A549 treated with DMSO at 1 μM for 4 hours (cell line): ENCODE measurements at places on chromosomes 2 and 18. TPM values are rescaled to one million over a fixed set of nuclear protein-coding genes. Genes with fewer than 3 reads are reported as not detected.

PDE11A gene
- total RNA-seq, result 0.21 to 0.99 TPM (median 0.40 TPM) in 5 replicates

DSG1 gene
- total RNA-seq, result not detected in 5 replicates

C2orf78 gene
- not detected in 5 replicates for total RNA-seq

FLACC1 gene
- 0.14 to 0.45 TPM in 2 of 5 replicates, not detected in the others for total RNA-seq

KCNF1 gene
- total RNA-seq, result 28.3 to 46.3 TPM (median 36.5 TPM) in 5 replicates

VWC2L gene
- not detected in 5 replicates for total RNA-seq

AMER3 gene
- not detected in 5 replicates for total RNA-seq

EVX2 gene
- not detected in 5 replicates for total RNA-seq

RGPD6 gene
- total RNA-seq, result 7.4 to 14.8 TPM (median 11.0 TPM) in 5 replicates

KIF1A gene
- total RNA-seq, result 0.62 to 0.84 TPM (median 0.78 TPM) in 5 replicates

LYG1 gene
- total RNA-seq, result 0.49 to 2.6 TPM (median 1.6 TPM) in 5 replicates

AFF3 gene
- 0.02 to 0.10 TPM (median 0.08 TPM) in 5 replicates for total RNA-seq

GALNT14 gene
- 45.1 to 52.5 TPM (median 49.1 TPM) in 5 replicates for total RNA-seq

GPR45 gene
- not detected in 5 replicates for total RNA-seq

PCARE gene
- total RNA-seq, result not detected in 5 replicates

AAMP gene
- total RNA-seq, result 109 to 189 TPM (median 121 TPM) in 5 replicates

DES gene
- total RNA-seq, result 0.08 to 0.09 TPM in 2 of 5 replicates, not detected in the others

PTPRN gene
- total RNA-seq, result 1.3 to 2.2 TPM (median 1.9 TPM) in 5 replicates
